ENCODE measurements at places on chromosomes 6 and 20. TPM values are rescaled to one million over a fixed set of nuclear protein-coding genes. Genes with fewer than 3 reads are reported as not detected.

The ARHGAP18 gene
- 7.1 TPM for total RNA-seq

The ALDH8A1 gene
- not detected for total RNA-seq

The SLC35D3 gene
- total RNA-seq: not detected

The SLPI gene
- total RNA-seq: 57.3 TPM

The SLC16A10 gene
- 18.5 TPM for total RNA-seq

The ANKS1A gene
- total RNA-seq: 30.9 TPM

The LY6G6D gene
- total RNA-seq: not detected

The GSTA3 gene
- total RNA-seq: not detected

The CDSN gene
- total RNA-seq: not detected

The WASF1 gene
- 4.8 TPM for total RNA-seq

The PNPLA1 gene
- not detected for total RNA-seq

Measured in right atrium auricular region (tissue), 2 donors.